ENCODE measurements at places on chromosomes 12 and 14.

- DNase-seq: peak; percentile 51
Observed at GRCh38 chr12:101414533-101415119, 7.1 kb upstream of the ARL1 start.

- peak; percentile 21 for DNase-seq
Observed at GRCh38 chr14:22657861-22658260, 13.7 kb upstream of the OR6J1 start.

GRCh38 chr12:114963846-114964245 is 279.9 kb upstream of the TBX3 start:
- DNase-seq: no peak

GRCh38 chr14:104384776-104385071 is 194.8 kb upstream of the C14orf180 start:
- no peak for DNase-seq

DNA sequence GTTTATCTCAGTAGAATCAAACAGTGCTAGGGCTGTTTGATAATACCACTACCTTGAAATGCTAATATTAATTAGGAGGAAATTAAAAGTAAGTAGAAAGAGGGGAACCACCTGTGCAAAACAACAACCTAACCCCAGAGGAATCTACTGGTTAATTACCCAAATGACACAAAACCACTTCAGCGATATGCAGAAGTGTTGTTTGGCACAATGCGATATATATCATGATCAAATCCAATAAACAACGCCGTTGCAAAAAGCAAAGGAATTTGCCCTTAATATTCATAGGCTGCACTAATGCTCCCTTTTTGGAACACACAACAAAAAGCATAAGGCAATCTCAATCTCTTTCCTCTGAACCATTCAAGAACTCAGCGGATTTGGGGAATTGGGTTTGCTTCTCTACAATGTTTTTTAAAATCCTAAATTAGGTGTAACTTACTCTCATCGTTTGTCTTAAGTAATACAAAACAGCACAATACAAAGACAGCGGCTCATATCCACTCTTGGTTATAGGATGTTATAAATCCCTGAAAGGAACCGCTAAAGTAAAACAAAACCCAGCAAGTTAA is 1.5 kb downstream of the MAP4K5 start:
- no peak for DNase-seq

GRCh38 chr12:57012600-57013465 is 3.5 kb downstream of the TAC3 start:
- no peak for DNase-seq

- no peak for DNase-seq
Observed at GRCh38 chr14:90274808-90275457, 18.6 kb downstream of the PSMC1 start.

All from kidney glomerular epithelial cell (primary cell).